ENCODE measurements at places on chromosomes 5 and 9.

- no peak for DNase-seq
Observed at GRCh38 chr9:16771356-16771755, 99.1 kb downstream of the BNC2 start.

DNA sequence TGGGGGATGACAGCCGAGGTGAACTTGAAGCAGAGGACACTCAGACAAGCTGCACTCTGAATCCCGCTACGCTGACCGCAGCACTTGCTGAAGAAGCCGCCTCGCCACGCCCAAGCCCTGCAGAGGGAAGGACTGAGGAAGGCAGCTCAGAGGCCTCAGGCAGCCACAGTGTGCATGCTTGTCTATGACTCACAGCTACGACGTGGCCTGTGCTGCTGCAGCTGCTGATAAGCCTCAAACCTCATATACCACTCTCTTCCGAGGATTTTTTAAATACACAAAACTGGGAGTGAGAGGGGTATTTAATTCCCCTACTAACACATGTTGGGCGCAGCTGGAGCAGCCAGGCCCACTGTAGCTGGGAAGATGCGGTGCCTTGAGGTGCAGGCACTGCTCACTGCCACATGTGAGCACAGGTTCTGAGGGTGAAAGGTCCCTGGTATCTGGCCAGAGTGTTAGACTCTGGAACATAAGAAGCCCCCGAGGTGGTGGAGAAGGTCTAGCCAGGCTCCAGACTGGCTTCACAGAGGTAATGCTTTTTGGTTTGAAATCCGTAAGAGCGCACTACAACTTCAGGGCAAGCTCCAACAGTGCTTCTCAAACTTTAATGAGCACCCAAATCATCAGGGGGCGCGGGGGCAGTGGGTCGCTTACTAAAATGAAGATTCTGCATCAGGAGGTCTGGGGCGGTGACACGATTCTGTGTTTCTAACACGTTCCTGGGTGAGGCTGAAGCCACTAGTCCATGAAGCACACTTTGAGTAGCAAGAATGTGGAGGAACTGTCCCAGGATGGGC lies 196.8 kb downstream of the AUH start:
- peak; percentile 81 for DNase-seq

GRCh38 chr5:129652349-129653056 lies 95.4 kb upstream of the MINAR2 start:
- DNase-seq, result no peak

- DNase-seq, result no peak
Observed at GRCh38 chr5:142152384-142152732, 43.8 kb downstream of the NDFIP1 start.

- no peak for DNase-seq
Observed at GRCh38 chr5:181105391-181106025, 25.5 kb downstream of the OR2V1 start.

- no peak for DNase-seq
Observed at GRCh38 chr9:117400171-117400570, 14.7 kb downstream of the ASTN2 start.

DNA sequence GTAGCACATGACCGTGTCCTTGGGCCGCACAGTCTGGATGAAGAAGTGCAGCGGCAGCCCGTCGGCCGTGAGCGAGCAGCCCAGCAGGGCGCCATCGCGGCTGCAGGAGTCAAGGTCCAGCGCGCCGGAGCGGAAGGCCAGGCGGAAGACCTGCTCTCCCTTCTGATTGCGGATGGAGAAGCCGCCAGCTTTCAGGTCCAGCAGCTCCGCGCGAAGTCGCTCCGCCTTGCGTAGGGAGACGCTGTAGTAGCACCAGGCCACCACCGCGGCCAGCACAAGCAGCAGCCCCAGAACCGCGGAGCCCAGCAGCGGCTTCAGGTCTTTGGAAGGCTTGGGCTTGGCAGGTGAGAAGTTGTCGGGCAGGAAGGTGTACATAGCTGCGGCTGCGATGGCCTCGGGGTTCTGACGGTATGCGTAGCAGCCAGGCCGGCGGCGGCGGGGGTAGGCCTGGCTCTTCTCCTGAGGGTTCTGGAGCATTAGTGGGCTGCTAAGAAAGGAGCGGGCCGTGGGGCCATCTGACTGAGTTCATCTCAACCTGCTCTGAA lies 4.2 kb downstream of the MYORG start:
- DNase-seq, result no peak

DNA sequence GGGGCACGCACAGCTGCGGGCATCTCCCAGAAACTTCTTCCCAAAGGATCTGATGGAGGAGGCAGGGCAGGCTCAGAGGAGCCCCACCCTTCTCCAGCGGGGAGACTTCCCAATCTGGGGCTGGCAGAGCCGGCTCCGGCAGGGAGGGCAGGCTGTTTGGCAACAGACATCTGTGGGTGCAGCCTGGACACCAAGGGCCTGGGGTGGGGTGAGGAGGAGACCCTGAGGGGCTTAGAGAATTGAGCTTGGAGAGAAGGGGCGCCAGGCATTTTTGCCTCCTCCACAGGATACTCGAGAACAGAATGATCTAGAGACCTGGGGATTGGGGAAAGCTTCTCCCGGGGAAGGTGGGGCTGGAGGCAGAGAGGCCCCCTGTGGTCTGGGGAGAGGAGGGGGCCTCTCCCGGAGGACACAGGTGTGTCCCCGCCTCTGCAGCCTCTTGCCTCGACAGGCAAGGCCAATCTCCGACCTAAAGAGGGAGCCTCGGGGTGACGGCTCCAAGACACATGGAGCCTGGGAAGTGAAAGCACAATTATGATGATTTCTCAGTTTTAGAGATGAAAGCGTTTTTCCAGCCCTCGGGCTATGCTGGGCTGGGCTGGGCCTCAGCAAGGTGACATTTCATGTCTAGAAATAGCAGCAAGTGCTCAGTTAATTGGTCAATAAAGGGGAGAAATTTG lies 8.4 kb downstream of the LHX3 start:
- no peak for DNase-seq

GRCh38 chr9:83933790-83934189 lies 12.6 kb upstream of the KIF27 start:
- peak; percentile 79 for DNase-seq

- DNase-seq, result no peak
Observed at GRCh38 chr9:129430940-129431643, 189.8 kb downstream of the C9orf50 start.

GRCh38 chr5:135149956-135150723 lies 116.1 kb upstream of the PITX1 start:
- no peak for DNase-seq

- DNase-seq, result no peak
Observed at GRCh38 chr9:74643303-74643923, 146.3 kb downstream of the RORB start.

DNA sequence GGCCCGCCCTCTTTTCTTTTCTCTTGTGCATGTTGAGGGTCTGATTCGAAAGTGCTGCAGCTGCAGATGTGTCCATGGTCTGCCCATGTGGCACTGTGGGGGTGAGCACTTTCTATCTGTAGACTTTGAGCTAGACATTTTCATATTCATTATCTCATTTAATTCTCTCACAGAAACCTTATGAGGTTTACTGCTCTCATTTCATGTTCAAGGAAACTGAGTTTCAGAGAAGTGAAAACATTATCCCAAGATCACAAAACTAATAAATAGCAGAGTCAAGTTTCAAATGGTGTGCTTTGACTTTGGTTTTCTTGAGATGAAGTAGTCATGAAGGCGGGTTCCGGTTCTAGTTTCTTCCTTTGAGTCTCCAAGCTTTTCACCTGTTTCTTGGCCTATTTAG lies 536.5 kb upstream of the ZNF462 start:
- no peak for DNase-seq

DNA sequence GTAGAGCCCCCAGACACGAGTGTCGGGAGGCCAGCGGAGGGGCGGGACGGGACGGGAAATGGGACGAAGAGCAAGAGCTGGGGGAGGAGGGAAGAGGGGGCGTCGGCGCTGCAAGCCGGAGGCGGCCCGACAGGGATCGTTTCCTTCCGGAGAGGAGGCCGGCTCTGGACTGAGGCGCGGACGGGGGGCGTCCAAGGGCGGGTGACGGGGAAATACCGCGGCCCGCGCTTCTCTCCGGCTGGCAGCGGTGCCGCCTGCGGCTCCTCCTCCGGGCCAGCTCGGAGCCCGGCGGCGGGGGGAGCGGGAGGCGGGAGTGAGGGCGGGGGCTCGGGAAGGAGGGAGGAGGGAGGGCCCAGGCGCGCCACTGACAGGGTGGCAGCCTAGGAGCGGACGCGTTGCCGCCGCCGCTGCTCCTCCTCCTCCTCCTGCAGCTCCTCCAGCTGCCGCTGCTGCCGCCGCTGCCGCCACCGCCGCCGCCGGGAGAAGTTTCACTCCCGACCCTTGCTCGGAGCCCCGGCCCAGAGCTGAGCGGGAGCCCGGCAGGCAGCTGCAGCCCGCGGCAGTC lies at the start of gene CHSY3:
Gene CHSY3 (plus strand): TSS at position 364 of the 565 bp plus-strand sequence.
- peak; percentile 94 for DNase-seq

Data from upper lobe of right lung (tissue), 1 donor.